ENCODE measurements at places on chromosomes 12 and 14.

- DNase-seq = no peak
Measured at GRCh38 chr12:110466791-110467190, 1.3 kb downstream of the GPN3 start.

DNA sequence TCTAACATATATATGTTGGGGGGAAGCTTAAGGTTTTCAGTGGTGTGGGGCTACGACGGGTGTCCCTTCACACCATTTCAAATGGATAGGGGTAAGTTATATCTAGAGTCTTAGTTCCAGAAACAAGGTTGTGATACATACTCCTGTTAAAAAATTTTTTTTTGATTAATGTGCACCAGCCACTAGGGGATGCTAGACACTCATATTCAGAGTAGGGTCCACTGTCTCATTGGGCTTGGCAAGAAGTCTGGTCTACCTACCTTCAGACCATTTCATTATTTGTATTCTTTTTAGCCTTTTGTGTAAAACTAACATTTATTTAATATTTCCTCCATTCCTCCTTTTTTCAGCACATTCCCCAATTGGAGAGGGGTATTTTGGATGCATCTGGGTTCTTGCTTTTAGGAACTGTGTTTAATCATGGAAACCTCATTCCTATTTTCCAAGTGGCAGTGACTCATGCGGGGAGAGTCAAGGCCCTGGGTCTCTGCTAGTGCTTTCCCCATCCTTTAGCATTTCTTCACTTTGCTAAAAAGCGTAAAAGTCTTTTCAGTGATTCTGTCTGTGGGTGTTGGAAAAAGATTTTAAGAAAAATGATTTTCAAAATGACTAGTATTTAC, 33.4 kb downstream of the ANO4 start:
- no peak for DNase-seq

DNA sequence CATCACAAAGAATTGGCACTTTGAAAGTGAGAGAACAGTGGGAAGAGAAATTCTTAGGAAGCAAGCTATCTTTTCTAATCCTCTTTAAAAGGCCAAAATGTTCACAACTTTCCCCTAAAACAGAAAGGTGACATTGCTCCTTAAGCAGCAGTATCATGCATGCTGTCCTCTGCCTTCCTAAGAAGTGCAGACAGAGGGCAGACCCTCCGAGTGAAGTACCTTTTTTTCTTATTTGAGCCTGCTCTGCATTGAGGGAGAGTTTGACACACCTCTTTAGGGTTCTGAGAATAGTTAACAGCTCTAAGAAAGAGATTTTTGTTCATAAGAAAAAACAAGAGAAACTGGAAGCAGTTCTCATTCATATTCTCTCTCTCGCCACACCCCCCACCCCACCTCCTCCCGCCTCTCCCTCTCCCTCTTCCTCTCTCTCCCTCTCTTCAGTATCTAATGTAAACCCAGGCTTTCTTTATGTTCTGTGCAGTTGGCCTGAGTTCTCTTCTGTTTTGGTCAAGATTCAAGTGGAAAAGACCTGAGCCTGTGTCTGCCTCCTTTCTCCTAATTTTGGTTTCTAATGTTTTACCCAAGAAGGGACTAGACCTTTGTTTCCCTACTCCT, 709.1 kb downstream of the DIO2 start:
- no peak for DNase-seq

DNA sequence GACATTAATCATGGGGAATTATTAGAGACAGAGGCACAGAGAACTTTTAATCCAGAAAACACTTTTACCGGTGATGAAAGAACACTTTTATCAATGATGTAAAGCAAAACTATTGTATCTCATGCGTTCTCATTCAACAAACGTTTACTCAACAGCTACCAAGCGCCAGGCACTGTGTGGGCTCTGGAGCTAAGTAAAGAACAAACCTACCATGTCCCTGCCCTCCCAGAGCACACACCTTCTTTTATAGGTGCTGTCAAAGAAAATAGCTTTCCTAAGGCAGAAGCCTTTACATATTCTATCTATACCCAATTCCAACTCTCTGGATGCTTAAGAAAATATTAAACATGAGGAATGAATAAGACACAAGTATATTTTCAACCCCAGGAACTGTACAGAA, 91.1 kb downstream of the FOXN3 start:
- no peak for DNase-seq

DNA sequence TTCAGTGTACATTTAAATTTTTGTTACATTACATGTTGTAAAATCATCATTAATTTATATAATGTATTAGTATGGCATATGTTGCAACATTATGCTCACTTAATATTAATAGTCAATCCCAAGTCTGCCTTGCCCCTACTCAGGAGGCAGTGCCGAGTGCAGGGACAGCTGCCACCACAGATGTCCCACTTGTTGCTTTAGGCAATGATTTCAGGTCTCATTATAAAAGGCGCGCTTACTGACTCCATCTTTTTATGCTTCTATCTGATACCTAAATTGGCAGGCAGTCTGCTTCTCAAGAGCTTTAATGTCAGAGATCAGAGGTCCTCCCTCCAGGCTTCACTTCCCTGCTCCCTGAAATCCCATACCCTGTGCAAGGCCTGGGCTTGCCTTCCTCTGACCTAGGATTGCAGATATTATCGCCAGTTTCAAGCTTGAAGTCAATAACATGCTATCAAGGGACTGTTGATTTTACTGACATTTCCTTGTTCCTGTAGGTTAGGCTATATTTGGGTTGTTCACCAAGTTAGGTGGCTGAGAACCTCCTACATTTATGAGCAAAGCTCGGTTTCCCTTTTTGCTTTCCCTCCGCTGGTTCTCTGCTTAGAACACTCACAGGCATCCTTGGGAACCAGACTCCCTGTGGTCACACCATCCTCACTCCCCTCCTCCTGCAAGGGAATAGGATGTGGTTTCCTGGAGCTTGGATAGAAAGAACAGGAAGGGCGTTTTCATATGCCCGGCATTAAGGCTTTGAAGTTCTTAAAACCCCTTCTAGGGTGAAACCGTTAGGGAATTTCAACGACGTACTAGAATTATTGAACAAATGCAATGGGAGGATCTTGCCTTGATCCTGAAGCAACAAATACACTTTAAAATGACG, 208.4 kb upstream of the FKBP4 start:
- peak; percentile 41 for DNase-seq

DNA sequence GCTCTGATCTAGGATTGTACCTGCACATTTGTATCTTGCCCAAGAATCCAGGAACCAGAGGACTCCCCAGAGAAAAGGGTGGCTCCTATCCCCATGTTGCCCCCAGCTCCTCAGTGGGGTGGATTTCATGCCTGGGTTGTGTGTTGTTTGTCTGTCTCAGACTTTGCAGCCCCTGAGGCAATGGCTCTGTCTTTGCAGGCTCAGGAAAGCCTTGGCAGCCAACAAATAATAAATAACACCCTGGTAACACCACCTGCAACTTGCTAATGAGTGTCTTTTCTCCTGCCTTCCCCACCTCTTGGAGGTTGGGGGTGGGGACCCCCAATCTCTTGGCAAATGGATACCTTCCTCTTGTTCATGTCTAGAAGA, 65.2 kb upstream of the CISTR start:
- DNase-seq = no peak

- DNase-seq = no peak
Measured at GRCh38 chr14:105375635-105376057, 22.7 kb upstream of the TEX22 start.

DNA sequence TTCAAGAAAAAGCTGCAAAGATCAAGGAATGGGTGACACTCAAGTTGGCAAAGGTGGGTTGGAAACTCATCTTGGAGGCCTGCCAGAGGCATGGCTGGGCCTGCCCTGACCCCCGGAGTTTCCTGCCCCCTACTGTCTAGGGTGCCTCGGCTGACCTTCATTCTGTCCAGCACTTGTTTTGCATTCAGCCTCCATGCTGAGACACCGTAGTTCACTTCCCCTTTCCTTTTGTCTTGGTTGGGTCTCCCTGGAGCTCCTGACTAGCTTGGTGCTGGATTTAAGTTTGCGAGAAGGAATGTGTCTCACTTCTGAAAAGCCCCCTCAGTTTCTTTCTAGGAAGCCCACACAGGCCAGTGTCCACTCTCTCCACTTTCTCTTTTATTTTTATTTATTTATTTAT, 26.5 kb downstream of the PLEKHH1 start:
- DNase-seq = no peak

- no peak for DNase-seq
Measured at GRCh38 chr14:81991998-81992397, 458.3 kb upstream of the SEL1L start.

- DNase-seq = no peak
Measured at GRCh38 chr12:122819209-122819785, 16.0 kb upstream of the HIP1R start.

DNA sequence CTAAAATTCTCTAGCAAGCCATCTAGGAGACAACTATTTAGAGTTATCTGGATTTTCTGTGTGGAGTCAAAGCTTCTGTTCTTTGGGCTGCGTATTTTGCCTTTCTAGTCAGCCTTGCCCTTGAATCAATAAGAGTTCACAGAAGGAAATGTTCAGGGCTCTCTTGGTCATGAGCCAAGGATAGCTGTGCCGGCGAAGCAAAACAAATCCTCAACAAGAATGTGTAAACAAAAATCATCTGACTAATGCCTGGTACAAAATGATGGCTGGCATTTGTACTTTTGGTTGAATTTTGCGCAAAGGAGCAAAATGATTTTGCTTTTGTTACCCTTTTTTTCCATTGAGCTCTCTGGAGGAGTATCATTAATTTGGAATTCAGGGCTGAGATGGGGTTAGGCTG, 171.1 kb downstream of the DACT1 start:
- DNase-seq = no peak

DNA sequence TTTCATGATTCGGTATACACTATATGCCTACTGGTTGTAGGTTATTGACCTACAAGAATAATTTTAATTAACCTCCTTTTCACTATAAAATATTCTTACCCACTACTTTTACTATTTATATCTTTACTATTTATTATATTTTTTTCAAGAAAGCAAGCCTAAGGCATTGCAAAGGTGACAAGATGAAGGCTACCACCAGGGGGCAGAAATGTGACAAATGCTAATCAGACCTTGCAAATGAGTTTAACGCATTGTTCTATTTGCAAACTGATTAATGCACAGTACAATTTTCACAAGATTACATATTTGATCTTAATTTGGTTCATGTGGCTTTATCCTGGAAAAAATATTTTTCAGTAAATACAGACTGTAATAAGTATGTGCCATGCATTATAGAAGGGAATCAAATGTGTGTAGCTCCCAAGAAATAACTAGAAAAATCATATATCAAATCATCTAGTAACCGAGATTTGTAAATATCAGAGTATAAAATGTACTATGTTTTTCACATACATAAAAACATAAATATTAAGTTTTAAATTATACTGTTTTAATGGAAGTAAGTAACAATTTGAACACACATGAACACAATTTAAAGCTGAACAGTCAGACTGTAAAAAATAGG, 107.0 kb downstream of the ADAMTS20 start:
- peak; percentile 26 for DNase-seq

DNA sequence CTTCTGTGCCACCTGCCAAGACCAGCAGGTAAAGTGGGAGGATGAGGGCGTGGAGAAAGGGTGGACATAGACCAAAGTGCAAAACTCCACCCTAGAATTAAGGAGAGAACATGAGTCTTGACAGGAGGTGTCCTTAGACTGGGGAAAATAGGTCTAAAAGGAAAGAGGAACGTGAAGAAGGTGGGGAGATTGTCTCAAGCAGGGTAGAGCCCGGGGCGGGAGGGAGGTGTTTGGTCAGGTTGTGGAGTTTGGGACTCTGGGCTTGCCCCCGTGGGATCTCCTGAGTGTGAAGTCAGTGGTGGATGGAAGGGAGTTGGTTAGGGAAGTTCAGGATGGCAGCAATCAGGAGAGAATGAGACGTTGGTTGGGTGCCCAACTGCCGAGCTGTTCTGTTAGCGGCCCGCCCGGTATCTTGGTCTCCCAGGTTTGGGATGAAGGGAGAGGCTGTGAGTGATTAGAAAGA, 386 bp downstream of the DGKA start:
- no peak for DNase-seq

DNA sequence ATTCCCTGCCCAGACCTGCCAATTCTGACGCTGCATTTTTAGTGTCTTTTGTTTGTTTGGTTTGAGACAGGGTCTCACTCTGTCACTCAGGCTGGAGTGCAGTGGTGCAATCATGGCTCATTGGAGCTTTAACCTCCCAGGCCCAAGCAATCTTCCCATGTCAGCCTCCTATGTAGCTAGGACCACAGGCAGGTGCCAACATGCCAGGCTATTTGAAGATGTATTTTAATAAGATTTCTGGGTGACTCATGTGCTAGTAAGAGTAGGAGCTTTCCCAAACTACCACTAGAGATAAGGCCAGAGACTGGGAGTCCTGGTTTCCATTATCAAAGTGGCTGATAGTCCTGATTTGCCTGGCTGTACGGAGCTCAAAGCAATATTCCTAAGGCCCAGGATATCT, 693.3 kb downstream of the MED13L start:
- DNase-seq = no peak

DNA sequence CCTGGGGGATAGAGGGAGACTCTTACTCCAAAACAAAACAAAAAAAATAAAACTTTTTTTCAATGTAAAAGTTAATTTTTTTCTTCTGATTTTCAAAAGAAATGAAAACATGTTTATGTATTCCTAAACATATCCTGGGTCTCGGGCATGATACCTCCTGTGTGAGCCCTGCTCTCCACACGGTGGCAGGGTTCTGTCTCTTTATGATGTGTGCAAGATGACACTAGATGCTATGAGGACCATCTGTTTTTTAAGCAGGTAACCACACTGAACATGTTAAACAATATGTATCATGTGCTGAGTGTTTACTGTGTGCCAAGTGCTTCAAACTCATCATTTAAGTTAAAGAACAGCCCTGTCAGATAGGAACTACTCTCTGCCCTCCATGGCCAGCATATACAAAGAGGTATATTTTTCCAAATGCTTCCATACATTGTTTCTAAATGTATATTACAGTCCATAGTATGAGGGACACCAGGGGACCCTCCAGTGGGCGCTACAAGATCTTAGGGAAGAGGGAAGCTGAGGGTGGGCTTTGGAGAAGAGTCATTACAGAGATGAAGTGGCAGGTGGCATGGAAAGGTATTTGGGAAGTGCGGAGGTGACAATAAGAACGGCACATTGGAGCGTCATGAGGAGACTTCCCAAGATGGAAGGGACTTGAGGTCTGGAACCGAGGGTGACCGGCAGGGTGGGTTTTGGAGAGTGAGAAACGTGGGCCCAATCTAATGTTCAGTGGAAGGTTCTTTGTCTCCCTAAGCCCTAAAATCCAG, 28.5 kb downstream of the FOS start:
- DNase-seq = no peak

- no peak for DNase-seq
Measured at GRCh38 chr14:94029265-94029664, 3.1 kb downstream of the OTUB2 start.

- no peak for DNase-seq
Measured at GRCh38 chr14:54804538-54805041, 98.0 kb downstream of the GCH1 start.

DNA sequence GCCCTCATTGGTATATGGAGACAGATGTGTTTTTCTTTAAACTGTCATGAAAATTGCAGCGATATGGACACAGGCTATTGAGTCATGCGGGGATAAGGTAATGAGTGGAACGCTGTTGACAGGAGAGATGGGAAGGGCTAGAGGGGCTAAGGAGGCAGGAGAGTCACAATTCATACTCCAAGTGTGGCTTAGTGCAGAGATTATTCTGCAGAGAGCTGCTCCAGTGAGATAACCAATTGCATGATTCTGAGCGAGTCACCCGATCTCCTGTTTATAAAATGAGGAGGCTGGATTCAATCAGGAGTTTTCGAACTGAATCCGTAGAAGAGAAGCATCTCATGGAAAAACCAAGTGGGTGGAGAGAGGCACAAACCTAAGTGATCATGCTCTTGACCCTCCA, 106.4 kb upstream of the PLEKHG7 start:
- DNase-seq = no peak
